ENCODE measurements at places on chromosomes 7 and 10.

GRCh38 chr7:112431803-112432202 lies 18.5 kb upstream of the IFRD1 start:
- DNase-seq: no peak

GRCh38 chr7:13279854-13280435 lies 592.5 kb downstream of the ARL4A start:
- no peak for DNase-seq

DNA sequence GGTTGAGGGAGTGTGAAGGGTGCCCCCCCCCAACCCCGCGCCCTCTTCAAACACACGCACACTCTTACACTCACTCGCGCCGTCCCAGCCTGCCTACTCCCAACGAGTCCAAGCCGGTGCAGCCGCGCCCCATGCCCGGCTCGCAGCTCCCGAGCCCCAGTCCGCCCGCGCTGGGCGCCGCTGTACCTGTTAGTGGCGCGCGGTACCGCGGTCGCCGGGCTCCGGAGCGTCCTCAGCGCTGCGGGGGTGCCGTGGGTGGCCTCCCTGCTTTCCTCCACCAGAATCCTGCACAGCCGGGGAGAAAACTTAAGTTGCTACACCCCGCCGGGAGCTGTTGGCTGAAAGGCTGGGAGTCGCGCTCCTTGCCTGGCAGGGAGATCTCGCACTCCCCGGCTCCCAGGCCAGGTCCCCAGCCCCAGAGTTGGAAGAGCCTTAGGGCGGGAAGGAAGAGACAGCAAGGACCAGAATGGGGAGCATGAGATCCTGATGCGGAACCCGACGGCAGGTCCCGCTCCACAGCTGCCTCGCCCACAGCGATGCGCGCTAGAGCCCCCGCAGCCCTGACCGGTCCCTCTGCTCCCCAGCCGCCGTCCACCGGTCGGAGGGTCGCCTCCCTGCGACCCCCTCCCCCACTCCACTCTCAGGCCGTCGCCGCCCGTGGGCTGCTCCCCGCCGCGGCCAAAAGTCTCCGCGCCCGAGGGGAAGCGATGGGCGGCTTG lies 863 bp downstream of the ST8SIA6 start:
- peak; percentile 67 for DNase-seq

GRCh38 chr10:88070080-88070880 lies 206.9 kb downstream of the PTEN start:
- DNase-seq: no peak

- no peak for DNase-seq
These were observed 35.7 kb downstream of the P4HA1 start for GRCh38 chr10:73060738-73061635.

GRCh38 chr10:113683300-113683699 lies 3.6 kb downstream of the CASP7 start:
- DNase-seq: no peak
